ENCODE measurements at places on chromosomes 6 and 20.
A peak's percentile ranks its signal among the peaks of the same experiment; 100 is the strongest.

- no peak for DNase-seq
These were observed 40.4 kb downstream of the SYNJ2 start for GRCh38 chr6:158021814-158022748.

DNA sequence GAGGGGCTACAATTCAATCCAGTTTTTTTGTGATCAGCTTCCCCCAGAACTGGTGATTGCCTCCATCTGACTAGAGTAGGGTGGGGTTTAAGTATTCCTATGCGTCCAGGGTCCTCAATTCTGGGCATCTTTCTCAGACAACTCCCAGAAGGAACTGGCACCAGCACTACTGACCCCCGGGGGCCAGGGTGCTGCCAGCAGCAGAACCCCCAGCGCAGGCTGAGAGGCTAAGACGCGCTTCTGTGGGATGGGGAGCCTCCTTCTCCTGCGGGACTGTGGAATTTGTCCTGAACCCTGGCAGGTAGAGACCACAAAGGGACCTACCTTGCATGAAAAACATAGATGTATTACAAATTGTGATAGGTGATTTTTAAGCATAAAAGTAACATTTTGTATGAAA, 124.4 kb downstream of the PACRG start:
- DNase-seq, result no peak

DNA sequence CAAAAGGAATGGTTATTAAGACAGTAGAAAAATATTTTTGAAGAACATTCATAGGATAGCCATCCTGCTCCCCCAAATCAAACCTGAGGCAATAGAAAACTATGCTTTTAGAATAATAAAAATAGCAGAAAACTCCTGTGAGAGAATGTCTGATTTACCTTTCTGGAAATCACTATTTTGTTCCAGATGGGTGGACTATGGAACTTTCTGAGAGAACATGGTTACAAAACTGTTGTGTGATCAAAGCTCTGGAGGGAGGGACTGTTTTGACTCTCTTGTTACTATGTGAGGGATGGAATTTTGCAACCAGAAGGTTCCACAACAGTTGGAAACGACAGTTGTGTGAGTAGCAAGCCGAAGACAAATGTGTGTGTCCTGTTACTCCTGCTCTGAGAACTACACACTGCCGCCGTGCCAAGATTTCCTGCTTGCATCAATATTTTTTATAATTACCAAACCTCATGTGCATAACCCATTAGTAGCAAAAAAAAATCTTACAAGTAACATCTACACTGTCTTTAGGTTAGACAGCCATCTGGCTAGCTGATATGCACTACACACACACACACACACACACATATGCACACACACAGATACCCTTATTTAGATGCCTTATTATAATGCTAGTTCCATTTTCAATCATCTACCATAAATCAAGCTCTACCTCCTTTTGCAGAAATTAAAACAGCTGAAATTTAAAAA, 11.0 kb upstream of the HIVEP1 start:
- peak; percentile 37 for DNase-seq

- DNase-seq, result peak; percentile 60
These were observed 130.6 kb downstream of the TBX18 start for GRCh38 chr6:84633771-84634170.

DNA sequence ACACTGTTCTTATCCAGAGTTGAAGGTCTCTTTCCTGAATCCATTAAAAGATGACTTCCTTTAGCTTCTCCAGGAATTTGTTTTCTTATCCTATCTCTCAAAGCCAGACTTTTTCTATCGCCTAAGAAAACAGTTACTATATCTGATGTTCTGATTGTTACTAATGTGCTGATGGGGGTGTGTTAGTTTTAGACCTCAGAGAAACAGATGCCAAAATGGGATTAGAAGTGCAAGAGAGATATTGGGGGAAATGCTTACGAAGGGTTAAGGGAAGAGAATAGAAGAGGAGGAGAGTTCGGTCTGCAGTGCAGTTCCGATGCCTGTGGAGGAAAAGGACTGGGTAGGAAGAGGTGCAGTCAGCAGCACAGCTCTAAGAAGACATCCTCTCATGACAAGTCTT, 35.7 kb upstream of the ADGRG6 start:
- DNase-seq, result no peak

- no peak for DNase-seq
These were observed 38.3 kb upstream of the LTV1 start for GRCh38 chr6:143804835-143805239.

DNA sequence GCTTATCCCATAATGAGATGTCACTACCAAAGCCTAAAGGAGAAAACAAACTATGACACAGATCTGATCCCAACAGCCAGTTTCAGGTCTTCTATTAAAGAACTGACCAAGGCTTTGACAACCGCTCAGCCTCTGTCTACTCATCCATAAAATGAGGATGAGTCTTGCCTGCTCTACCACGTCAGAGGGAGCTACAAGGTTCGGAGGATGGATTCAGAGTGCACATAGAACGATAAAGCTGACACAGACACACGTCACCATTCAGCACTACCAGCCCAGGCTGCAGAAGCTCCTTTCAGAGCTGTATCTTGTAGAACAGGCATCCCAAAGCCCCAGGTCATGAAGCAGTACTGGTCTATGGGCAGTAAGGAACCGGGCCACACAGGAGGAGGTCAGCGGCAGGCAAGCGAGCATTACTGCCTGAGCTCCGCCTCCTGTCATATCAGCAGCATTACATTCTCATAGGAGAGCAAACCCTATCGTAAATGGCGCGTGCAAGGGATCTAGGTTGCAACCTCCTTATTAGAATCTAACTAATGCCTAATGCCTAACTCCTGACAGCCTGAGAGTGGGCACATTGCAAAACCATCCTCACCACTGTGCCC, 25.1 kb downstream of the KIF16B start:
- no peak for DNase-seq

DNA sequence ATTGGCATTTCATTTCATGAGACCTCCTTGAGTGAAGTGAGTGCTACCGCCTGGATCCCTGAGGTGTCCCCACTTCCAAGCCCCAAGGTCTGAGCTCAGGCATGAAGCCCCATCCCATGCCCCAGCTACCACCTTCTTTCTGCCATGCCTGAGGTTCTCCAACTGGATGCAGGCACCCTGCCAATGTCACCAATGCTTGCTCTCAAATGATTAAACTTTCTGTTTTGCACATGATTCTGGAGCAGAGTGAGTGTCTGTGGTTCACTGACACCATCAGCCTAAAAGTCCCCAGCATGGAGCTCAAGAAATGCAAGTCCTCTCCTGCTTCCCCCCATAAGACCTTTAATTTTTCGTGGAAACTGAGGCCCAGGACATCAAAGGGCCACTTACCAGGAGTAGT, 43.7 kb upstream of the BPIFA2 start:
- DNase-seq, result no peak

Measured in fibroblast of skin of right quadriceps (primary cell).